ENCODE measurements at places on chromosomes 6 and 20.
A peak's percentile ranks its signal among the peaks of the same experiment; 100 is the strongest.

- no peak for DNase-seq
Observed at GRCh38 chr20:25548613-25549086, 36.7 kb downstream of the NINL start.

DNA sequence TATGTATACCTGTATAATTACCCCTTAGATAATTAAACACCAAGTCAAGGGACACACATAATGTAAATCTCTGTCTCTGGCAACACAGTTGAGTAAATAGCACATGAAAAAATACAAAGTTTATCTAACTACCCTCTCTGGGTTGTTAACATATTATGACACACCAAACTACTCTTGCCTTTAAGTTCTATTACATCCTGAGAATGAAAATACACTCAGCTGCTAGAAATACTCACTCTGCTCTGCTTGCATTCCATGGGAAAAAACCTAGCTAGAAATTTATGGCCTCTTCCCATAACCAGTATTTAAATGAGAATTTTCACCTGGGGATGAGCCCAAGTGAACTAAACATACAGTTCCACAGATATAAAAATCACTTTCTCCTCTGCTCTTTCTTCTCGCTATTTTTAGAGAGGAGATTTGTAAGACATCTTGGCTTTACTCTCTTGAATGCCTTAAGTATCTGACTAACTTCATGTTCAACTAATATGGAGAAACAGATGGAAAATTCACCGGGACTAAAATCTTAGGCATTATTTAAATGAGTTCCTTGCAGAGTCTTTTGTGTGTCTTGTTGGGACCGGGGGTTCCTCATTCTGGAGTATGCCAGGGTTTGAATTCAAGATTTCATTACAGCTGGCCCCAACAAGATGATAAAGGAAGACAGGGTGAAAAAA, 140.9 kb downstream of the GJA10 start:
- DNase-seq, result no peak

- no peak for DNase-seq
Observed at GRCh38 chr20:48807586-48808381, 20.0 kb downstream of the PREX1 start.

- no peak for DNase-seq
Observed at GRCh38 chr20:17430125-17430950, 100.8 kb downstream of the BFSP1 start.

- no peak for DNase-seq
Observed at GRCh38 chr20:15081261-15081660, 743.8 kb upstream of the FLRT3 start.

DNA sequence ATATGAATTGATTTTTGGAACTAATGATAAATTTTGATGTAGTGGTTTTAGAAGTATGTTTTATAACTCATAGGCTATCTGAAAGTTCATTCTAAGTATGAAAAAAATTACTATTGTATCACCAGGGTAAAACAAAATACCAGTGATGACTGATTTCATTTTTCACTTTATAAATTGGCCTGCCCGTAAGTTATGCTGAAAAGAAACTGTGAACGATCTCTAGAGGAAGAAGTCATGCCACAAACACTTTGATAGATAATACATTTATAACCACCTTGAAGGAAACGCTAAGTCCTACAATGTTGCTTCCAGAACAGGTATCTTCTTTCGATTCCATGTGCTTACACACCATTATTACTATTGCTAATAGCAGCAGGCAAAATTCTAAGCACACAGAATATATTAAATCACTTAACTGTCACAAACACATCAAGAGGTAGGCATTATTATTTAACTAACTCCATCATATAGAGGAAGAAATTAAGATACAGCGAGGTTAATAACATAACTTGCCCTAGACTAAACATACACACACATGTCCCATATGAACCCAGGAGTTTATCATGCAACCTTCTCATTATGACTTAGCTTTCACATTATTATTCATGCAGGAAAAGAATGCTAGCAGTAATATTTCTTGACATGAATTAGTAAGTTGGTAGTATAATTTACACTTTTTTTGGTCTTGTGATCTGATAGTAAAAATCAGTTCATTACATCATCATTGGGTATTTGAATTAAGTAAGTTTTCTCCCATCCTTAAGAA, 44.7 kb downstream of the RGS17 start:
- DNase-seq, result no peak

GRCh38 chr20:62741191-62741691, 32.6 kb downstream of the NTSR1 start:
- peak; percentile 17 for DNase-seq

- no peak for DNase-seq
Observed at GRCh38 chr6:168015482-168016175, 18.2 kb downstream of the KIF25 start.

DNA sequence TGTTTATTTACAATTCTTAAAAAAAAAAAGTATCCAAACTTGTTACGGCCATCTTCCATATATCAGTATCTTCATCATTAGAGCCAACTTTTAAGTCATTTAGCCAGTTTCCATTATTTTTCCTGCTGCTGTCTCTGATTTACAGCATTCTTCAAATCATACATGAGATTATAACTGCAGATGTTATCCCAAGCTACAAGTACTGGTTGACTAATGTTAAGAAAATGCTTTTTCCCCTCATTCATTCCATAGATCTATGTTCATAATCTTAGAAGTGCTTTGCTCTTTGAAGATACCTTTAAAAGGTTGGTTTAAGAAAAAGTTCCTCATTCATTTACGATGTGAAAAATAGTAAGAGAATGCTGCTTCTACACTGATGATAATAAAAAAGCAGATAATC, 158.7 kb downstream of the RNGTT start:
- no peak for DNase-seq

DNA sequence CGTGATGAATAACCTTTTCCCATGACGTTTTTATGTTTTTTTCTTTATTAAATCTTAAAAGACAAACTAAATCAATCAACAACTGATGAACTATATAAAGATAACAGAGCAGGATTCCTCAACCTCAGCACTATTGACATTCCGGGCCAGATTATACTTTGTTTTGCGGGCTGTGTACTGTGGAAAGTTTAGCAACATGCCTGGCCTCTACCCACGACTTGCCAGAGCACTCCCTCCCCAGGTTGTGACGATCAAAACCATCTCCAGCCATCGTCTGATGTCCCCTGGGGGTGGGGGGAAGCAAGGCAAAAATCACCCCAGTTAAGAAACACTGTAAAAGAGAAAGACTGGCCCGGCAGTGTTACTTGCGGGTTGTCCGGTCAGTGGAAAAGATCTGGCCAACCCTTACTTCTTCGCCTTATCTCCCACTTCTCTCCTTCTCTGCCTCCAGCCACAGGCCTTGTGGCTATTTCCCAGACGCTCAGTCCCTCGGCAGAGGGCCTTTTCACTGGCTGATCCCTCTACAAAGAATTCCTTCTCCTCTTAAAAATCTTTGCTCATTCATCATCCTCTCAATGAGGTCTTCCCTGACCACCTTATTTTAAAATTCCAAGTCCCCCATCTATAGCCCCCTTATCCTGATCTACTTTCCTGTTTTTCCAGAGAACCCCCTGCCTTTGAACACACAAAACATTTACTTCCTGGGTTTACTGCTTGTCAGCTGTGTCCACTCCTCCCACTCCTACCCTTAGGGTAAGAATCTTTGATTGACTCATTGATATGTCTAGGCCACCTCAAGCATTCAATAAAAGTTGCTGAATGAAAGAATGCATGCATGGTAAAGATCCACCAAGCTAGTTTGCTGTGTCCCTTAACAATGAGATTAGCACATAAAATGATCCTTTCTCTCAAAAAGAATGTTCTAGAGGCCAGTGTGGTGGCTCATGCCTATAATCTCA, 14.7 kb upstream of the RAB22A start:
- no peak for DNase-seq

- no peak for DNase-seq
Observed at GRCh38 chr6:108074057-108074358, 533 bp downstream of the OSTM1 start.

DNA sequence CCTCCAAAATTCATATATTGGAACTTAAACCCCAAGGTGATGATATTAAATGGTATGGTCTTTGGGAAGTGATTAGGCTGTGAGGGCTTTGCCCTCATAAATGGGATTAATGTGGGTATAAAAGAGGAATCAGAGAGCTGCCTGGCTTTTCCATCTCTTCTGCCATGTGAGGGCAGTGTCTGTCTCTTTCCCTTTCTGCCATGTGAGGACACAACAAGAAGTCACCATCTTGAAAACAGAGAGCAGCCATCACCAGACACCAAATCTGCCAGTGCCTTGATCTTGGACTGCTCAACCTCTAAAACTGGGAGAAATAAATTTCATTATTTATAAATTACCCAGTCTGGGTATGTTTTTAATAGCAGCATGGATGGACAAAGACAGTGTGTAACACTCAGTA, 263.0 kb downstream of the PAX1 start:
- no peak for DNase-seq

DNA sequence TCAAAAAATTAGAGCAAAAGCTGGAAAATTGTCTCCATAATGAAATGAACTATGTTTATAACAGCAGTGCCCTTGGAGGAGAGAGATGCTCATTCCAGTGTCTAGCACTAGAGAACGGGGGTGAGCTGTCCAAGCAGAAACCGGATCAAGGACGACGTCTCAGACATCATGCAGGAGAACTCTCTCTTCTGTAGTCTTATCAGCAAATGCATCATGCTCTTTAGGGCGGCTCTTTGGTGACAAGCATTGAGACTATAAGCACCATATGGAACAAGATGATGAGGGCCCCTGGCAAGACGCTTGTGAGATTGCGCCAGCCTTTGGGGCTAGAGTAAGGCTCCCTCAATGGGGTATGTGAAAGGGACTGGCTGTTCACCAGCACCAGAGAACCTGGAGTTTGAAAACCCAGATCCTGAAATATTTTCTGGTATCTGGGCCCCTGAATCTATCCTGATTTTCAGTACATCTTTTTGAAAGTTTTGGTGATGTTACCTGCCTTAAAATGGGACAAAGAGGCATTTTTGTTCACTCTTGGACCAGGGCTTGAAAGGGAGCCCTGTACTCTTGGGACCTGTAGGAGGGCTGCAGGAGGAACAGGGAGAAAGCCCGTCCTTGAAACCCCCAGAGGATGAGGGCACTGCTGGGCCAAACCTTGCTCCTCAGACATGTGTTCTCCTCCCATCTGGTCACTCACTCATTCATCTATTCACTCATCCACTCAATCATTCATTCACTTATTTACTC, 127.6 kb downstream of the TTLL2 start:
- no peak for DNase-seq

All from activated CD8-positive, alpha-beta memory T cell treated with anti-CD3 and anti-CD28 coated beads, Interleukin-2, amount 50 U/mL, for 4 hours (primary cell).